ENCODE measurements at places on chromosomes 11 and 22.
A peak's percentile ranks its signal among the peaks of the same experiment; 100 is the strongest.

DNA sequence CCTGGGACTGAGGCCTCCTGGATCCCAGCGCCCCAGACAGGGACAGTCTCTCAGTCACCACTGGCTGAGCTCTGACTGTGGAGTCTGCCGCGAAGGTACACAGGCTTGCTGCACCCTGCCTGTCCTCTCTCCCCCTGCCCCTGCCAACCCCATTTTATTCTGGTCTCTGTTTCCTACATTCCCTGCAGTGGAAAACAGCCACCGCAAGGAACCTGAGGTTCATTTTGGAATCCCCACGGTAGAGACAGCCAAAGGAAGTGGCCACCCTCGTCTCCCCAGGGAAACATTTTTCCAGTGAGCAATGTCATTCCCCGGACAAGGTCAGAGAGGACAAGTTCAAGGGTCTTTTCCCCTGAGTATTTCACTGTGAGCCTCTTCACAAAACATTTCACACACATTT is 56.6 kb downstream of the FBXO7 start:
- DNase-seq = peak; percentile 35

- DNase-seq = no peak
These were observed 8.0 kb upstream of the HTATIP2 start for GRCh38 chr11:20355221-20356219.

DNA sequence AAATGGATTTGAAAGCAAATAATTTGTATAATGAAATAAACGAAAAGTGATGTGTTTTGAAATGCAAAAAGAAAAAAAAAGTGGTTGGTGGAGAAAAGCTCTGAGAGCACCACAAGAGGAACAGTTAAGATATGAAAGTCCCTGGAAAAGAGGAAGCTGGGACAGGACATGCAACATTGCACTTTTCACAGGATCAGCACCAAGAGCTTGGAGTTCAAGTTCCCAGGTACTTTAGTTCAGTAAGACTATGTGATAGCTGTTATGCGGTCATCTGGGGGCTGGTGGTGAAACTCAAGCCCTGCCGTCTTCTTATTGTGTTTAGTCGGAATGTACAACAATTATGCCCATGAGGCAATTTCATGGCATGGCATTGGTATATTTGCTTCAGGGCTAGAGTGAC is 17.1 kb upstream of the MS4A4A start:
- no peak for DNase-seq

GRCh38 chr11:114738954-114739353 is 60.6 kb downstream of the NXPE2 start:
- DNase-seq = no peak

- no peak for DNase-seq
These were observed 3.6 kb upstream of the APOBEC3A start for GRCh38 chr22:38953577-38954413.

DNA sequence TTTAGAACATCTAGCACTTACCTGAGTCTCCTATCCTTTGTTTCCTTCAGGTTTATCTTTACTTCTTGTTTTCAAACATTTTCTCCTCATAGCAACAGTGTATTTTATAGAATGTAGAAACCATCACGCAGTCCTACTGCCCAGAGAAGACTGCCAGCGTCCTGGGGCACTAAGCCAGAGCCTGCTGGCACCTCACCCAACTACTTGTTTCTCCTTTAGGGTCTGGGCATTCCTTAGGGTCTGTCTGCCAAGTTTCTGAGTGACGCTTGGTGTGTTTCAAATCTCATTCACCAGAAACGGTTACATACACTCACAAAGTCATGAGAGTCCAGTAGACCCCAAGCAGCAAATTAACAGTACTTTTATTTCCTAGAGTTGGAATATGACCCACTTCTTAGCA is 49.6 kb upstream of the SLC25A1 start:
- DNase-seq = peak; percentile 53

- peak; percentile 79 for DNase-seq
These were observed 70.2 kb upstream of the EED start for GRCh38 chr11:86174101-86175046.

- DNase-seq = no peak
These were observed 63.3 kb upstream of the BMAL1 start for GRCh38 chr11:13214276-13214675.

DNA sequence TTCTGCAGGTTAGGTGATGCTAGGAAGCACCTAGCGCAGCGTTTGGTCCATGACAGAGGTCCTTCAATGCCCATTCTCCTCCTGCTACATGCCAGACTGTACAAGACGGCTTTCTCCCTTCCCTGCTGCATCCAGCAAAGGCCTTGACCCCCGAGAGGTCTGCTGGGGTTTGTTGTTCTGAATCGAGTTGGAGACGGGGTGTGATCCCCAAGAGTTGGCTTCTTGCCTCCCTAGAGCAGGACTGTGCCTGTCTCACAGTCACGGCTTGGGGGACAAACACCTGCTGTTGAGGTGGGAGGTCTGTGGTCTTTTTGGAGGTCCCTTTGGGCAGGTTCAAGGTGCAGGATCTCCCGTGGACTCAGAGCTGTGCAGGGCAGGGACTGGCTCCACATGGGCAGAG is 352.3 kb upstream of the B3GAT1 start:
- no peak for DNase-seq

- DNase-seq = no peak
These were observed 3.6 kb downstream of the FAT3 start for GRCh38 chr11:92227959-92228935.

DNA sequence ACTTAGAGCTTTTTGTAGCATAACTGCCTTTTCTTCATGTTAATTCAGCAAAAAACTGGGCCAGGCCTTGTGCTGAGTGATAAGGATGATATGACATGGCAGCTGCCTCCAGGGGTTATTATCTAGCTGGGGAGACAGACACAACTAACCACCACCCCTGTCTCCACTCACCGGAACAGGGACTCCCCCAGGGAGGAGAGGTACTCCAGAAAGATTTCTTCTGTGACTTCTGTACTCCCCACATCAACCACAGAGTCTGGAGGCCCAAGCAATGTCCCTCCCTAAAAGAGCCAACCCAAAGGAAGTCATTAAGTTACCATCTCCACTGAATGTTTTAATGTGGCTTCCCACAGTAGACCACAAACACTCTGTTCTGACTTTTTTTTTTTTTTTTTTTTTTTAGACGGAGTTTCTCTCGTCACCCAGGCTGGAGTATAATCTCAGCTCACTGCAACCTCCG is 14.3 kb upstream of the PMM1 start:
- DNase-seq = no peak

DNA sequence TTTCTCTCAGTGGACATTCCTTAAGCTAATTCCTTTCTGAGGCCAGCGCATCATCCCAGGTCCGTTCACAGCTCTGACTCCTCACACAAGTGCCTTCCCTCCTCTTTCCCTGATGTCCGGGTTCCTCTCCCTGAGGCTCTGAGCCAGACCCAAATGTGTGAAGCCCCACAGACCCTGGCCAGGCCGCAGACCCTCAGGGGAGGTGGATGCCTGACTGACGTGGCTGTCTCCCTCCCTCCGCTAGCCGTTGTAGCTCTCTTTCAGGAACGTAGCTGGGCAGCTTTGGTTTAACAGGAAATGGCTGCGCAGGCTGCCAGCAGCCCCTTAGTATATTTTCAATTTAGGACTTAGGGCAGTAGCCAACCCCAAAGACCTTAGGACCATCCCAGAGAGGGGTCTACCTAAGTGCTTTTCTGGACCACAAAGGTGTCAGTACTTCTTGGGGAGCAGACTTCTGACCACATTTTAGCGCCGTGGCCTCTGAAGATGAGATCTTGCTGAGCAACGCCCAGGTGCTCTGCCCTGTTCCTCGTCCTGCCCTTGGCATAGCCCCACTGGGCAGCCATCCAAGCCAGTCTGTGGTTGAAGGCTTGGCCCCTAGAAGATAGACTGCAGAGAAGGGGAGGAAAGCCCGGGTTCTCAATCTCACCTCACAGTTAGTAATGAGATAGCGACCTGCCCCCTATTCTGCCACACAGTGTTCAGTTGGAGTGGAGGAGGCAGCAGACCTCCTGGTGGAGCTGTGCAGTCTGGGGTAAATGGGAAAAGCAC is 27.0 kb downstream of the MYBPC3 start:
- DNase-seq = peak; percentile 79

DNA sequence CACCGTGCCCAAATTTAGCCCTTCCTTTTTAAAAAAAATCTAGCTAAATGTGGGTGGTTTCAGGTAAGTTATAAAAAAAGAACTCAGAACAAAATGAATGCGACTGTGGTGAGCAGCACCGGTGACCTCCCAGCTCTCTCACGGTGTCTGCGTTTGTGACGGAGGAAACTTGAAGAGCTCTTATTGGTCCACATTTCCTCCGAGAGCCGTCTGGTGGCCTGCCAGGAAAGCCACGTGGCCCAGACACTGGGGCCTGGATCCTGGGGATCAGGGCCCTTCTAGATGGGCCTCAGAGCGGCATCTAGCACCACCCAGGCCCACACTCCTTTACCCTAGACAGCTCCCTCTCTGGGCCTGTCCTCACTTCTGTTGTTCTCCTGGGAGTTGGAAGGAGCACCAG is 39.5 kb downstream of the B3GAT1 start:
- DNase-seq = no peak

- no peak for DNase-seq
These were observed 6.0 kb downstream of the PDXP start for GRCh38 chr22:37664249-37665101.

- peak; percentile 21 for DNase-seq
These were observed 68.2 kb upstream of the SHISAL1 start for GRCh38 chr22:44380756-44381486.

DNA sequence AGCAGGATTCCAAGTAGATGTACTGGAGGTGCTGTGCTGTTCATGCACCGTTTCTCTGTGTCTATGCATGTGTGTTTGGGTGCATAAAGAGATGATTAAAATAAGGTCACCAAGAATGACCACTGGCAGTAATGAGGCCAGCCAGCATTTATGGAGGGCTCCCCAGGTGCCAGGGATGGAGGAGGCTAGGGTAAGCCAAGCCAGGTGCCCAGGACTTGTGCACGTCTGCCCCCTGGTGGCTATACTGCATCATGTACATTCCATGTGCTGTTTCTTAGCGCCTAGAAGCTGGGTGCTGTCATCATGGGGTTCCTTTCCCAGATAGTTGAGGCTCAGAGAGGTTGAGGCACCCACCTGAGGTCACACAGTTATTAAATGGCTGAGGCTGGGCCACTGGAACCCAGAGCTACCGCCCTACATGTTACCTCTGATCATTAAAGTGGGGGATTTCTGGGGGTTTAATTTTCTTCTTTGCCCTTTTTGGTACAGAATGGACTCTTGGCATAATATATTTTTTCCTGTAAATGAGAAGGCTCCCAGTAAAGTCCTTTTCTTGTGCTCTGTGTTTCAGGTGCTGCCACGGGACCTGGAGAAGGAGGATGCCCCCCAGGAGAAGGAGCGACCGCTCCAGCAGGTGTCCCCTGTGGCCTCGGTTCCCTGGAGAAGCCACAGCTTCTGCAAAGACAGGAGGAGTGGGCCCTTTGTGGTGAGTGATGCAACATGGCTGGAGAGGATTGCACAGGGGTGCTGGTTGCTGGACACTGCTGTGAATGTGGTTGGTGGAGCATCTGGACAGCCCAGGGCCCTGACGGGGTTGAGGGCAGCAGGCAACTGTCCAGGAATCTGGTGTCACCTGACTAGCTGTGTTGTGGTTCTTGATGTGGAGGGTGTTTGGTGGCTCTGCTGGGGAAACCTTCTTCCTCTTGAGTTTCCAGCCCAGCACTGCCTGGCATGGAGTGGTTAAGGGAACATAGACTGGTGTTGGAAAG is 96.4 kb downstream of the KIAA1671 start:
- DNase-seq = peak; percentile 74

DNA sequence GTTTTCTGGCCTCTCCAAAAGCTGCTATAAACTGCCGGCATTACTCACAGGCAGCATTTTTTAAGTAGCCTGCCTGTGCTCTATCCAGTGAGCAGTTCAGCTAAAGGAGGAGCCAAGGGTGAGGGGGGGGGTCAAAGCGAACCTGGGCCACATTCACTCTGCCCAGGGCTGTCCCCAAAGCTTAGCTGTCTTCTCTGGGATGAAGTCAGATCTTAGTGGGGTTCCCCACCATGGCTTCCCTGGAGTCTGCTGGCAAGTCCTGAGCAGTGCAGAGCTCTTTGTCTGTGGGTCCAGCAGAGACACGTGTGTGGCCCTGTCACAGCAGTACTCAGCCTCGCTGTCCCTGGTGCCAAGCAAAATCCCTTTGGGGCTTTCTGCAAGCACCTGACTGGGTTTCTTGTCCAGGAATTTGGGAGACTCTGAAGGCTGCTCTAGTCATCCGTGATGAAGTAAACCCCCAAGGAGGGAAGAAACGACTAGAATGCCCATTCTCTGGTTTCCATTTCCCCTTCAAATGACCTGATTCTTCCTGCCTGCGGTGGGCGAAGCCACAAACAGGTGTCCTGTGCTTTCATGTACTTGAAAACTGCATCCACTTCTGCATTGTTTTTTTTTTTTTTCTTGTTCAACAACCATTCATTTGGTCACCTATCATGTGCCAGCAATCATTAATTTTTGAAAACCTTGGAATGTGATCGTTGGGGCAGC is 2.6 kb downstream of the KCNJ5 start:
- peak; percentile 48 for DNase-seq

DNA sequence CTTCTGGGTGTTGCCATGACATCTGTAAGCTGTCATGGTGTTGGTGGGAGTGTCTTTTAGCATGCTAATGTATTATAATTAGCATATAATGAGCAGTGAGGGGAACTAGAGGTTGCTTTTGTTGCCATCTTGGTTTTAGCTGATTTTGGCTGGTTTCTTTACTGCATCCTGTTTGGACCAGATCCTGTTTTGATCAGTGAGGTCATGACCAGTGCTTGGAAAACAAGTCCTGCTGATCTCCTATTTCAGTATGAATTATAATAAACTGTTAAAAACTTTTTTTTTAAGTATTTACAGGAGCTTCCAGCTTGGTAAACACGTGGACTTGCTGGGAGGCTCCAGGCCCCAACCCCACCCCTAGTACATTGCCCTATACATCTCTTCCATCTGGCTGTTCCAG is 30.5 kb upstream of the P4HA3 start:
- DNase-seq = no peak

GRCh38 chr11:24437123-24437522 is 59.7 kb upstream of the LUZP2 start:
- DNase-seq = no peak

GRCh38 chr22:35488513-35488912 is 52.1 kb upstream of the RASD2 start:
- no peak for DNase-seq

Data from left ventricle myocardium superior (tissue), 1 donor.